ENCODE measurements at places on chromosomes 5 and 9.

DNA sequence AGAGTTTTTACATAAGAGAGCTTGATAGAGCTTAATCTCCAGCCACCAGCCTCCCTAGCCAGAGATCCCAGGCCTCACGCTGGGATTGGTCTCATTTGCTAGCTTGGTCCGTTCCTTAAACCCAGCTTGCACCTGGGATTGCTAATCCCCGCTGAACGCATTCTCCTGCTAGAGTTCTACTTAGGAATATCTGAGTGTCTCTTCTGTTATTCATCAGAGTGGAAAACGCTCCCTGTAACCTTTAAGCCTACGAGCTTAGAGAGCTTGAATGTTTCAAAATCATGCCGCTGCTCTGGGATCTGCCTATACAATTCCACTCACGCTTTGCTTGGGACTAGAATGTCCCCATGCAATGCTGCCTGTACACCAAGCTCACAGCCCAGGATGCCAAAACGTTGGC is 201.8 kb downstream of the NSG2 start:
- no peak overlapping the region for H3K27ac ChIP-seq
- H3K36me3 ChIP-seq, result no peaks in the 10 kb centered on the region
- no peaks in the 10 kb centered on the region for H3K4me1 ChIP-seq
- H3K27me3 ChIP-seq, result no peaks in the 10 kb centered on the region

GRCh38 chr5:73263001-73263710 is 90.2 kb downstream of the TMEM174 start:
- no peaks in the 10 kb centered on the region for H3K27me3 ChIP-seq
- no peaks in the 10 kb centered on the region for H3K36me3 ChIP-seq
- DNase-seq, result no peak
- H3K4me3 ChIP-seq, result no peak overlapping the region

- DNase-seq, result no peak
- H3K4me1 ChIP-seq, result no peaks in the 10 kb centered on the region
- no peaks in the 10 kb centered on the region for H3K27me3 ChIP-seq
- H3K27ac ChIP-seq, result no peak overlapping the region
Measured at GRCh38 chr9:134944351-134944802, 26.7 kb upstream of the FCN1 start.

- H3K4me3 ChIP-seq, result no peak overlapping the region
- H3K36me3 ChIP-seq, result peaks cover 85% of the 10 kb centered on the region
- no peak for DNase-seq
- no peaks in the 10 kb centered on the region for H3K27me3 ChIP-seq
Measured at GRCh38 chr9:69719367-69719766, 40.4 kb downstream of the PTAR1 start.

DNA sequence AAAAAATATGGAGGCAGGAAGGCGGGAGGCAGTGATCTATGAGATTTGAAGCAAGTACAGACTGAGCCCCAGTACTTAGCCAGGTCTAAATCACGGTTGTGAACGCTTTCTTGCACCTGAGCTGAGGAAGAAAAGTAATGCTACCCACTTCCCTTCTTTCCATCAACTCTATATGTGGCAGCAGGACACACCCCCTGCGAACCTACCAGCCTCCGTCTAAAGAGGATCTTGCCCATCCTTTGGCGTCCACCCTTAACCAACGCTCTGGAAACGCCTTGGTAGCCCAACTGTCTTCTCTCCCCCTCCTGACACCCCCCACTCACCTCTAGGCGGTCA is 545 bp downstream of the HMGCS1 start:
- no peaks in the 10 kb centered on the region for H3K36me3 ChIP-seq
- peak overlapping the region; percentile 88 for H3K4me3 ChIP-seq
- no peaks in the 10 kb centered on the region for H3K27me3 ChIP-seq
- H3K27ac ChIP-seq, result peak overlapping the region; percentile 98

DNA sequence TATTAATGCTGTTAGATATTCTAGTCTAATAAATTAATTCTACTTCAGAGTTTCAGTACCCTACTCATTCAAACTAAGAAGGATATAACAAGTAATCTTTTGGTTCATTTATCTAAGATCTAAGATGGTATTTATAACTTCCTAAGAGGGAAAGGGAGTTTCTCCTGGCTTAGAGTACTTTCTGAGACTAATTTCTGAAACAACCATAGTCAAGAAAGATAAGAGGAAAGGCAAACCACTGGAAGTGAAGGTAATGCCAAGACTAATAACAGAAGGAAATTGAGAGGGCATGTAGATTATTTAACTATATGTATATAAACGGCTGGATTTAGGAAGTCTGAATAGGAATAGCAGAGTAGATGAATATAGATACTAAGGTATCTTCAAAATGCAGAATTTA is 112.4 kb upstream of the ACOT12 start:
- no peak for DNase-seq
- H3K27ac ChIP-seq, result peak overlapping the region; percentile 70
- H3K4me3 ChIP-seq, result no peak overlapping the region
- H3K27me3 ChIP-seq, result no peaks in the 10 kb centered on the region
- peaks cover 29% of the 10 kb centered on the region for H3K4me1 ChIP-seq
- no peaks in the 10 kb centered on the region for H3K36me3 ChIP-seq

DNA sequence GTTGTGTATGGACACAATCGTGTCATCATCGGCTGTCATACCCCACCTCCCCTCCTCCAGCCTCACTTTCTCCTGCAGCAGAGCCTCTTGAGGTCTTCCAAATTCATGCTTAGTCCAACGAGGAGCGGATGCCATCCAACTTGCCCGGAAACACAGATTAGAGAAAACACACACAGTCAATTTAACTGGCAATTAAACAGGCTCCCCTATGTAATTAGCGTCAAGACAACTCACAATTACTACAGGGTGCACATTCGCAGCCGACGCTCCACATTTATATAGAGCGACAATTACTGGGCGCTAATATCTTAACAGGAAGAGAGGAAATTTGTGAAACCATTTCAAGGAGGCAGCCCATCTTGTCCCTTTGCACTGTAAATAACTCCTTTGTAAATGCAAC is 86.0 kb upstream of the ZNF618 start:
- no peaks in the 10 kb centered on the region for H3K27me3 ChIP-seq
- no peak overlapping the region for H3K4me3 ChIP-seq
- H3K27ac ChIP-seq, result no peak overlapping the region
- H3K4me1 ChIP-seq, result no peaks in the 10 kb centered on the region
- DNase-seq, result no peak
- no peaks in the 10 kb centered on the region for H3K36me3 ChIP-seq

- no peaks in the 10 kb centered on the region for H3K27me3 ChIP-seq
- no peaks in the 10 kb centered on the region for H3K36me3 ChIP-seq
- H3K4me1 ChIP-seq, result no peaks in the 10 kb centered on the region
- no peak for DNase-seq
- no peak overlapping the region for H3K27ac ChIP-seq
- H3K4me3 ChIP-seq, result no peak overlapping the region
Measured at GRCh38 chr5:58687595-58687994, 104.7 kb downstream of the RAB3C start.

GRCh38 chr5:68942169-68942568 is 151.6 kb upstream of the SLC30A5 start:
- H3K27me3 ChIP-seq, result no peaks in the 10 kb centered on the region
- no peaks in the 10 kb centered on the region for H3K36me3 ChIP-seq
- H3K27ac ChIP-seq, result no peak overlapping the region

DNA sequence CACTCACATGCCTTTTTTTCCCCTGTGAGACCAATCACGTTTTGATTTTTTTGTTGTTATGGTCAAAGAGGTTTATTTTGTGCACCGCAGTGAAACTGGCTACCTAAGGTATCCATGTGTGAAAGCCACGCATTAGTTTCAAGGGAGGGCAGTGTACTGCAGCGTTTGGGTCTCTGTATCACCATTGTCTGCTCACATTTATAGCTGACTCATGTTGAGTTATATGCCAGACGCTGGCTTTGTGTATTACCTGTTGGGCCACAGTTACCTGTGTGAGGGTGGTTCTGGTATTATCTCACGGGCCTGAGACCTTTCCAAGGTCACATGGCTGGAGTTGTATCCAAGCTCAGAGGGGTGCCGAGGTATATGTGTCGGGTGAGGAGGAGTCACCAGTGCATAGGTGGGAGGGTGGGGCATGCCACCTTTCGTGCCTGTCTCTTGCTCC is 75.8 kb downstream of the ARHGAP26 start:
- H3K4me1 ChIP-seq, result no peaks in the 10 kb centered on the region
- no peaks in the 10 kb centered on the region for H3K36me3 ChIP-seq
- no peaks in the 10 kb centered on the region for H3K27me3 ChIP-seq

DNA sequence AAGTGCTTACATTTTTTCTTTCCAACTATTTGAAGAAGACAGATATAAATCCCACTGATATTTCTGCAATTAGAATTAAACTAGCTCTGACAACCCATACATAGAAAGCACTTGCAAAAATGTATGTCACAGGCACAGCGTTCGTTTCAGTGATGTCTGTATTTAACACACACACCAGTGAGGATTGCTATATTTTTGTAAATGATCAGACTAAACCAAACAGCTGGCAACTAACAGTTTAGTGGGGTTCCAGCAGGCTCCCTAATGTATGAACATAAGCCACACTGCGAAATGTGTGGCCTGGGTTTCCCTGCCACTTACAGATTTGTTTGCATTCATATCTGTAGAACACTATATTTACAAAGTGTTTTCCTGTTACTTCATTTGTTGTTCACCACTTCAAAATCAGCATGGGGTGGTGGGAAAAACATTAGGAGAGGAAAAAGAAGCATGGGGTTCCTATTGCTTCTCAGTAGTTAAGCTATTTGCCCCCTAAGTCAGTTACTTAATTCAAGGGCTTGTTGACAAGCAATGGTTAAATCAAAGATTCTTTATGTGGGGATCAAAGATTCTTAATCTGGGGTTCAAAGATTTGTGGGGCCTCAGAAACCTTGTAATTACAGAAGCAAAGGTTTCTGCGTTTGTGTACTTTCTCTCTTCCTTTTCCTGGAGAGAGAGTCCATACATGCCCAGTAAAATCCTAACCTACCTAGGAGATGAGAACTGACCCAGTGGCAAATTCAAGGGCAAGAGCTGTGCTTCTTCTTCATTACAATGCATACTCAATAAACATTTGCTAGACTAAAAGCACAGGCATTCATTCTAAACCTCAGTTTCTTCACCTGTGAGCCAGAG is 27.1 kb downstream of the ZNF608 start:
- H3K36me3 ChIP-seq, result no peaks in the 10 kb centered on the region
- H3K4me3 ChIP-seq, result no peak overlapping the region
- DNase-seq, result no peak
- peak overlapping the region; percentile 57 for H3K27ac ChIP-seq
- H3K4me1 ChIP-seq, result no peaks in the 10 kb centered on the region
- H3K27me3 ChIP-seq, result no peaks in the 10 kb centered on the region

GRCh38 chr9:88873635-88874034 is 117.6 kb upstream of the S1PR3 start:
- H3K4me1 ChIP-seq, result no peaks in the 10 kb centered on the region
- no peak overlapping the region for H3K4me3 ChIP-seq
- H3K36me3 ChIP-seq, result no peaks in the 10 kb centered on the region
- H3K27ac ChIP-seq, result peak overlapping the region; percentile 81
- no peaks in the 10 kb centered on the region for H3K27me3 ChIP-seq

DNA sequence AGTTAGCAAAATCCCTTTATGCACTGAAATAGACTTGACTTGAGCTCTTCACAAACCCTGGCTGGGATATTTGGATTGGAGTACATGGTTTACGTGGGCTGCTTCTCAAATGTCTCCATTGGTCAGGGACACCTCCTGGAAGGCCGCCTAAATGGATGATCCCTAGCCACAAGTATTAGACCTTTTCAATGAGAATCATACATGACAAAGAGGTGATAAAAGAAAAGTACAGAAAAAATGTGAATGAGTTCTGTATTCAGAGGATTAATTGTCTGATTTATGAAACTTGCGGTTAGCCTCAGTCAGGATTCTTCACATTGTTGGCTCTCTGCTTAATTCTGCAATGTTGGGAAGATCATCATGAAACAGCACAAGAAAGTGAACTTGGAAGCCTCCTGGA is 752.8 kb upstream of the ADAMTS16 start:
- H3K4me3 ChIP-seq, result no peak overlapping the region
- H3K27ac ChIP-seq, result no peak overlapping the region
- no peaks in the 10 kb centered on the region for H3K27me3 ChIP-seq
